ENCODE measurements at places on chromosomes 12 and 14.

GRCh38 chr12:131066207-131066885 lies 112.6 kb downstream of the ADGRD1 start:
- DNase-seq, result no peak

DNA sequence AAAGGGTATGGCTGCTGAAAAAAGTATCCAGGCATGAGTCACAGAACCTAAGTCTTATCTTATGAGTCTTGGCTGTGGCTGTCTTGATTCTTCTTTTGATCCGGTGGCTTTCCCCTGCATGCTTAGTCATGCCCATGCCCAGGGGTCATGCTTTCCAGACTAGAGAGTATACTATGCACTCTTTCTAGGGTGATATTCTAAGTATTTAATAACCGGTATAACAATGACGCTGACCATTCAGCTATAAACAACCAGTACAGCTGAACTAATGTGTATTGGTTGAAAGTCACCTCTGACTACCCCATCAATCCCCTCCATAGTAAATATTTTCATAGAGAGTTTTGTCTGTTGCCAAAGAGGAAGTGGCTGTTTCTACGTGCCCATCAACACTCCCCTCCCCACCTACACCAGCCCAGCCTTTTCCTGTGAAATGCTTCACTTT lies 34.7 kb upstream of the NRXN3 start:
- no peak for DNase-seq

DNA sequence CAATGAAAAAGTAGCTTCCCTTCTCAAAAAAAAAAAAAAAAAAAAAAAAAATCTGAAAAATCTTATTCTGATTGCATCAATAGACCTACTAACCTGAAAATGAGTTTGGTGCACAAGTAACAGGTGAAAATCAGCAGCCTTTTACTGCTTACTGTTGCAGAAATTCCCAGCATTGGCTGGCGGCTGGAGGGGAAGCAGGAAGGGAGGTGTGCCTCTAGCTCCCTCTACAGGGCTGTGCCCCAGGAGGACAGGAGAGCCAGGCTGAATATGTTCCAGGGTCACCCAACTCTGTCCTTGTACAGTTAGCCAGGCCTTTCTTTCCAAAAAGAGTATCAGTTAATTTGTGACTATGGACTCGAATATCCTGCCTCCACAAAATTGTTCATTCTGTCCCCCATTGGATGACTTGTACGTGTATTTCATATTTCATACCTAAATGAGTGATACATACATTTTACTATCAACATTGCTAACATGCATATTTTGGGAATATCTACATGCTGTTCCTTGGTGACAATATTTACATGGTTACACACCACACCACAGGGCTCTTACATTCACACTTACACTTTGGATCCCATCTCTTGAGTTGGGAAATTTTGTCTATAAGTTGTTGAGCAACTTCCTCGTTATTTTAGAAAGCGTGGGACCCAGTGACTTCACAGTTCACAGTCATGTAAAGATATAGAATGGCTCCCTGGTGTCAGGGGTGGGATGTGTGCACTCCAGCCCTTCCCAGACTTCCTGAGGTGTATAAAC lies 124.8 kb downstream of the SAMD4A start:
- DNase-seq, result peak; percentile 76

DNA sequence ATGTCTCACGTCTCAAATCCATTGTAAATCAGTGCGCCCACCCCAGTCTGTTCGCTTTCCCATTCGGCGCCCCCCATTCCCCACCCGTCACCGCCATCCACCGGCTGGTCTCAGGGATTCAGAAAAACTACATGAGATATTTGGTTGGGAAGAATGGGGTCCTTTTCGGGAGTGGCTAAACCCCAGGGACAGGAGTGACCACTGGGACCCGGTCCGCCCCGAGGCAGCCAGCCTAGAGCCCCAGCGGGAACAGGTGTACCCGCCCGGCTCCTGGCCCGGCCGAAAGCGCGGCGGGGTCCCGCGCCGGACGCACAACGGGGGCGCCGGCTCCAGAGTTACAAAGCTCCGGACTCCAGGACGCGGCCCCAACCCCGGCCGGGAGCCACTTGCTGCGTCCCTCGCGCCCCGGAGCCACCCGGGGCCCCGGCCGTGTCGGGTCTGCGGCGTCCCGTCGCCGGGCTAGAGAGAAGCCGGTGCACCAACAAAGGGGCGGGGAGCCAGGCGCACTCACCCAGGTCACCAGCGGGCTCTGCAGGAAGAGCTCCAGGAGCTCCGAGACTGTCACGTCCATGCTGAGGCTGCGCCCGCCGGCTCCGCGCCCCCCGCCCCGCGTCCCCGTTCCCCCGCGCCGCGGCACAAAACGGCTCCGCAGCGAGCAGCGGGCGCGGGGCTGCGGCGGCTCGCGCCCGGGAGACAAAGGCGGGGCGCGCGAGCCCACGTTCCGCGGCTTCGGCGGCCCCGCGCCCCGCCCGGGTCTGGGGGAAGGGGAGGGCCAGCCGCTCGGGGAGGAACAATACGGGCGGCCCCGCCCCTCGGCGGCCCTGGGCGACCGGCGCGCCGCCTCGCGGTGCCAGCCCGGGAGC lies at the start of gene CCDC88C:
TSS of gene CCDC88C (minus strand) at position 701 of the 863 bp plus-strand sequence. CDS start at position 571, 130 bp downstream.
- DNase-seq, result peak; percentile 60

- DNase-seq, result no peak
These were observed 28.5 kb upstream of the ANHX start for GRCh38 chr12:133264173-133264572.

GRCh38 chr12:131732996-131733615 lies 22.2 kb downstream of the SFSWAP start:
- no peak for DNase-seq

- no peak for DNase-seq
These were observed 107.3 kb downstream of the SAMD4A start for GRCh38 chr14:54674046-54674741.
